ENCODE measurements at places on chromosomes 11 and 22. TPM values are rescaled to one million over a fixed set of nuclear protein-coding genes. Genes with fewer than 3 reads are reported as not detected.

Gene ATG2A
- 29.6 TPM for total RNA-seq

GRCh38 chr22:22815397-22816170, 72.0 kb upstream of the IGLL5 start:
- no peak for DNase-seq
- H3K36me3 ChIP-seq, result no peaks in the 10 kb centered on the region
- H3K27me3 ChIP-seq, result no peaks in the 10 kb centered on the region

DNA sequence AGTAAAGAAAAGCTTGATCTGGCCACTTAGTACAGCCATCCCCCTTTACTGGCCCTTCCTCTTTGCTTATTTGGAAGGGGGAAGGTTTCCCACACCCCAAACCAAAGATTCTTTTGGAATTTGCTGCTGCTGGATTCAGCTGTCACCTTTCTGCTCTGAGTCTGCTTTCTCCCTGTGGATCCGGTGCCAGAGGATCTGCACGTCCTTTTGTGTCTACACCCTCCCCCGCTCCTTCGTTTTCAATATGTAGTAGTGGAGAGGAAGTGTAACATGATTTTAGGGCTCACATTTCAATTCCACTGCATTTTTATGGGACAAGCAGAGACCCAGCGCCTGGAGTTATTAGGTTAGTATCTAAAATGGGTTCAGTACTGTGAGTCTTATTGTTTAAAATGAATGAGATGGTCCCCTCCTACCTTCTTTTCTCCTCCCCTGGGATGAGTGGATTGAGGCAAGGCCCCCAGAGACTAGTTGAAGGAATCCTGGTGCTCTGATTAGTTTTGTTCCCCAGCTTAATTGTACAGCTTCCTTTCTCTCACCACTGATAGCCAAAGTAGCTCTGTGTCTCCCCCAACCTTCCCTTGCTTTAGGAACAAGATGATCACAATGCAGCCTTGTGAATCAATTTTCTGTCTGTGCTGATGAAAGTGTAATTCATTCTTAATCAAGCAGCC, 30.5 kb upstream of the CABP7 start:
- no peaks in the 10 kb centered on the region for H3K27me3 ChIP-seq
- H3K4me3 ChIP-seq, result peak overlapping the region; percentile 13
- peak overlapping the region; percentile 71 for H3K27ac ChIP-seq
- DNase-seq, result peak; percentile 88

DNA sequence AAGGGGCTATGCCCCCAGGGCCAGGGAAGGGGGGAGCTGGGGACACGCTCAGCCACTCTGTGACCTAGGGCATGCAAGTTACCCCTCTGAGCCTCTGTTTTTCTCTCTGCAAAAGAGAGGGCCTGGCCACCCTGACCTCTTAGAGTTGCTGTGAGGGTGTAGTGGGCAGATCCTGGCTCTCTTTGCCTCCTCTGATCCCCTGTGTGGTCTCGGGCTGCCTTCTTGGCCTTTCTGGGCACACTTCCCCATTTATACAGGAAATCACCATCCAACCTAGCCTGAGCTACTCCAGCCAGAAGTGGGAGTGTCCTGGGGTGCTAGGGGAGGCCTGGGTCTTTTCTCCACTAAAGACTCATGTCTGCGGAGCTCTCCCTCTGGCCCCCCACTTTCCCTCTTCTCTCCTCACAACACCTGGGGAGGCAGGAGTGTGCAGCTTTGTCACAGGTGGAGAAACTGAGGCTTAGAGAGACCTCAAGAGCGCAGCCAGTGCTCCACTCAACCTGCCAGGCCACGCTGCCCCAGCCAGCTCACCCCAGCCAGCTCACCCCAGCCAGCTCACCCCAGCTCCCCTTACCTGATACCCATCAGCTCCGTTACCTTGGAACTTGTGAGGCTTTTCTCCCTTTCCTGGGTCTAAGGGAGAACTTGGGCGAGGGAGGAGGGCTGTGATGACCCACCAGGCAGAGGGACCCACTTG, 1.4 kb downstream of the AIFM3 start:
- DNase-seq, result no peak
- no peak overlapping the region for H3K27ac ChIP-seq
- peaks cover 8% of the 10 kb centered on the region for H3K4me1 ChIP-seq
- no peak overlapping the region for H3K4me3 ChIP-seq
- H3K36me3 ChIP-seq, result no peaks in the 10 kb centered on the region

Measured in A673 (cell line).